ENCODE measurements at places on chromosomes 4 and X. TPM values are rescaled to one million over a fixed set of nuclear protein-coding genes. Genes with fewer than 3 reads are reported as not detected.

FREM3 gene
- not detected for total RNA-seq

CXCL1 gene
- total RNA-seq, result 3.6 TPM

QRFPR gene
- total RNA-seq, result not detected

TEX13C gene
- not detected for total RNA-seq

ODAPH gene
- 0.13 TPM for total RNA-seq

PITX2 gene
- total RNA-seq, result 140 TPM

TRIM60 gene
- total RNA-seq, result not detected

YY2 gene
- total RNA-seq, result 0.68 TPM

SAGE1 gene
- not detected for total RNA-seq

FAM3A gene
- 57.1 TPM for total RNA-seq

WDFY3 gene
- total RNA-seq, result 46.3 TPM

GLRA2 gene
- total RNA-seq, result not detected

ALB gene
- not detected for total RNA-seq

PLK4 gene
- 2.1 TPM for total RNA-seq

EVC2 gene
- 10.8 TPM for total RNA-seq

SOX3 gene
- total RNA-seq, result not detected

ALAS2 gene
- total RNA-seq, result not detected

OTC gene
- not detected for total RNA-seq

TKTL1 gene
- total RNA-seq, result 0.26 TPM
